Activated CD8-positive, alpha-beta memory T cell treated with anti-CD3 and anti-CD28 coated beads, Interleukin-2, amount 10 ng/mL, durations not matched to agents 7 days and 5 days (primary cell): ENCODE measurements at places on chromosomes 2 and 18.

DNA sequence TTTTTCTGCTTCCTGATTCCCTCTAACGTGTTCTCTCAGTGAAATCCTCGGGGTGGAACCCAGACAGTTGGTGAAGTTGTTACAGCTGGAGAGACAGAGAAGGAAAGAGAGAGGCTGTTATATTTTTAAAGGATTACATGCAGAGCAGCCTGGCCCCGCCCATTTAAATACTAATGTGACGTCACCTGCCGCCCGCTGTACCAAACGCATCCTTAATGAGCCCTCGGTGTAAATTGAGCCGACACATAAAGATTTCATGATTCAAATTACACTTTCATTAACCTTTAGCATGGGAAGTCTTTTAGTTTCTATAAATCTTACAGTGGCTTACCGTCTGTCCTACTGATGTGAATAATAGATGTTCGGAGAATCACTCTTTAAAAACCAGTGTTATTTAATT is 164.0 kb upstream of the SIX3 start:
- DNase-seq: no peak

DNA sequence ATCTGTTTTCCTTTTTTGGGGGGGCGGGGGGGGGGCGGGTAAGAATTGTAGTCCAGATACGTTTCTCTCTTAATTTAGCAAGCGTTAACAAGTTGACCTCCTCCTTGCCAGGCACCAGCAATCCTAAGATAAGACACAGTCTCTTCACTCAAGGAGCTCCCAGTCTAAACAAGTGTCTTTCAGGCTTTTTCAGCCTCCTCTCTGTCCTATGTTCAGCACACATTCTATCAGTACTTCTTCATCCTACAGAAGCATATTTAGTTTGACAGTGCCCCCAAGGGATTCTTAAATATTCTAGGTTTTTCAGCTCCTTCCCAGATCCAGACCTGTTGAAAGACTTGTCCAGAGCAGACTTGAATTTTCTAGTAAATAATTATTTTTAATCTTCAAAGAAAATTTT is 2.7 kb downstream of the PPP1CB start:
- no peak for DNase-seq

DNA sequence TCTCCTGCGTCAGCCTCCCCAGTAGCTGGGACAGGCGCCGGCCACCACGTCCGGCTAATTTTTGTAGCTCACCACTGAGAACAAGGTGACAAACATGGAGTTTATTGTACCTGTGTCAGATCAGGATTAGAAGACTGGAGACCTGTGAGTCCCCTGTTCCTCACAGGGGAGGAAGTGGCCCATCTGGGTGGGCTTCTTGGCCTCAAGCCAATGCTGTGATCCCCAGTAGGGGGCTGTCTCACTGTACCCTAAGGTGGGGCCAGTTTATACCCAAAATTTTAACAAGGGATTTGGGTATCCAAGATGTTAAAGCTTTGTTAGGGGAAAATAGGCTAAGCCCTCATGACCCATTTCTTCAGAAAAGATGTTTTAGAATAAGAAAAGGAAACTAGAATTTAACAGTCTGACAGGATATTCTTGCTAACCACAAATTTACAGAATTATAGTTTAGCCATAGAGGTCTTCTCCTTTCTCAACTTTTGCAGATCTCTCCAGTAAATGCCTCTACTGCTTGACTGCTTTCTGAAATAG is 16.3 kb downstream of the PCBP1 start:
- peak; percentile 71 for DNase-seq

GRCh38 chr2:111222204-111222866 is 101.6 kb downstream of the BCL2L11 start:
- peak; percentile 33 for DNase-seq

- no peak for DNase-seq
Observed at GRCh38 chr18:53715243-53715853, 509.1 kb downstream of the MBD2 start.

DNA sequence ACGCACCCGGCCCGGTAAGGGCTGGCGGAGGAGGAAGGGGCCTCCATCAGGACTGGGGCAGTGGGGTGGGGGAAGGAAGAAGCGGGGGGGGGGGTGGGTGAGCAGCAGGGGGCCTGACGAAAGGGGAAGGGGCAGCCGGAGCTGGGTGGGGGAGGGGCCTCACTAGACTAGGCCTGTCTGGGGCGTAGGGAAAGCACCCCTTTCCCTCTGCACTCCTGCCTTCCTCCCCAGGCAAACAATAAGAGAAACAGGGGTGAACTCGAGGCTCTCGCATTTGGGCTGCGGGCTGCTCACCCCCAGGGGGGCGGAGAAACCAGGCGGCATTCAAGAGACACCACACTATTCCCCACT is 82.7 kb upstream of the POMC start:
- DNase-seq: no peak
